ENCODE measurements at places on chromosomes 3 and 15.

DNA sequence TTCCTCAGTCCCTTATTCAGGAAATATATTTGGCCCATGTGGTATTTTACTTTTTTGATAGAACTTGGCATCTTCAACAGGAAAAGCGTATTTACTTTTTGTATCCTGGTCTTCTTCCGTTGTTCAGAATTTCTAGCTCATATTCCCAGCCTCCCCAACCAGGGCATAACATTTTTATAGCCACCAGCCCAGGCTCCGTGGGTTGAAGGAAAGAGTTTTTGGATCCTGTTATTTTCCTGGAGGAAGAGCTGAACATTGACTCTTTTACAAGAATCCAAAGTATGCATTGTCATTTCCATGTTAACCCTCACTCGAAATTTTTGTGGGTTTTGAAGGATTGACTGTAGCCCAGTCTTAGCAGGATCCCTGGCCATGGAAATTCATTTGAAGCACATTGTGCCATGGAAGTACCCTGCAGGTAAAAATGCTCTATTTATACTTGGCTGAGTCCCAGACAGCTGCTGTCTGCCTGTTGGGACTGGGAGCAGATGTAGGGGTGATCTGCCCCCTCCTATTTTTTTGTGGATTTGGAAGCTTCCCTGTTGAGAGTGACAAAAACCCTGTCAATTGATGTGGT lies 98.8 kb downstream of the AKAP13 start:
- DNase-seq: peak; percentile 46

DNA sequence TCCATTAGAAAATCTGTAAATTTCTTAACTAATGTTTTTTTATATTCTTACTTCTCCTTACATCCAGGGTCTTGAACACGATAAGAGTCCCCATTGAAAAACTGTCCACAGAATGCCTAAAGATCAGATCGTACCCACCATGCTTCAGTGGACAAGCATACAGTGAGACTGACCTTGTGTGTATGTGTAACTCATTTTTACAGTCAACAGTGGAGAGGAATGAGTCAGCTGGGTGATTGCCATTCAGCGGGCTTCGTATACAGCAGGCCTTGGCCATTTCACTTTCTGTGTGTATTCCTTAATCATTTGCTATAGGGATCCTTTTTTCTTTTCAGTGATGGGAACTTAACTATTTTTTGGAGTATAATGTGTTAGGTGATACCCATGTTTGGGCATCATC lies 10.6 kb downstream of the PARP14 start:
- no peak for DNase-seq

GRCh38 chr15:41860049-41860828 lies 21.6 kb downstream of the PLA2G4B start:
- DNase-seq: no peak

DNA sequence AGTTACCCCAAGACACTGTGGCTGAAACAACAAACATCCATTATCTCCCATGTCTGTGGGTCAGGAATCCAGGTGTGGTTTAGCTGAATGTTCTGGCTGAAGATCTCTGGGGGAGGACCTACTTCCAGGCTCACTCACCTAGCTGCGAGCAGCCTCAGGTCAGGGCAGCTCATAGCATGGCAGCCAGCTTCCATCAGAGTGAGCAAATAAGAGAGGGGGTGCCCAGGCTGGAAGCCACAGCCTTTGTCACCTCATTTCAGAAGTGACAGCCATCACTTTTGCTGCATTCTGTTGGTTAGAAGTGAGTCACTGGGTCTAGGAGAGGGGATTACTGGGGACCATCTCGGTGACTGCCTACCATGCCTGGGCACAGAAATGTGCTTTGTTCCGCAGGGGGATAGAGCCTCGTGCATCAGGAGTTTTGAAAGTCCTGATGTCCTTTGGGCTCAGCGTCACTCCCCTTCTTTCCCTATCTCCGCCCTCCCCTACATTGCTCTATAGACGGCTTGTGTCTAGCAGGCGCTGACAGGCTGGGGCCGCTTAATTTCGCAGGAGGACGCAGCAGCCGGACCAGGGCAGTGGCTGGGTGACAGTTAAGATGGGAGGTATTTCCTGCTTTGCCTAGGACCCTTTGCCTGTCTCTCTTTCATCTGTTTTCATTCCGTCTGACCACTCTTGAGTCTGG lies 25.4 kb downstream of the TGM4 start:
- DNase-seq: no peak

DNA sequence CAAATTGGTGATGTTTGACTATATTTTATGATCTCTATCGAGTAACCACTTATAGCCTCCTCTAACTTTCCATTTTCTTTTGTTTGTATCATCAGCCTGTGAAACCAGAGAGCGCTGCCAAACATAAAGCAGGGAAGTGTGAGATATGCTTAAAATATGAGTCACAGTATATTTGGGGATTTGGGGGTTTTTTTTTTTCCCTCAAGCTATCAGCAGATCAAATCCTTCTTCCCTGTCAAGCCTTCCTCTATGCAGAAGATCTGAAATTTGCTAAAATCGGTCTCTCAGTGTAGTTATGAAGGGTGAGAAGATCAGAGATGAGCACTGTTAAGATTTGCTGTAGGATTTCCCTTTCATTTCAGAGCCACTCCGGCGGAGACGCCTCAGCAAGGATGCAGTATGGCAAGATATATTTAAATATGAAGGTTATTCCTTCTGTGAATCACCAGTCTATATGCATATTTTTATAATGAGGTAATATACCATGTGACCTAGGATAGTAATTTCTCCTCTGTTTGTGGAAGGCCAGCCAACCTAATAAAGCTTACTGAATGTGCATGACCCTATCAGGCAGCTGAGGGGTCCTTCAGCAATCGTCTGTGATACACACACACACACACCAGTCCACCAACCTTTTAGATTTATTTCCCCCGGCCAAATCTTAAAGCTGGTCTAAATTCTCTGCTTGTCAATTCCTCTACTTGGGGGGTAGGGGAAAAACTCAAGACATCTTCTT lies 474.1 kb downstream of the FOXP1 start:
- peak; percentile 76 for DNase-seq

DNA sequence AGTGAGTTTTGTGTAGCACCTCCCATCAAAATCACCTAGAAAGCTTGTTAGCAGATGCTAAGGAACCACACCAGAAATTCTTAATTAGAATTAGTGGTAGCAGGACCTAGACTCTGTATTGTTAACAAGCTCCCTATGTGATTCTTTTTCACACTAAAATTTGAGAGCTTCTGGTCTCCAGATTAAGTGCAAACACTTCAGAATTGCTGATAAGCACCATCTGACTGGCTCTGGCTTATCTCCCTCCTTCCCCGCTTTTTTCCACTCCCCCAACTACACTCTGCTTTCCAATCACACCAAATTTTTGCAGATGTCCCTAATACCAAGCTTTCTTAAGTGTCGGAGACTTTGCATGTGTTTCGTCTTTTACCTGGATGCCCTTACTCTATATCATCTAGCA lies 410.1 kb upstream of the DPH6 start:
- no peak for DNase-seq

GRCh38 chr3:71528816-71529215 lies 54.7 kb downstream of the FOXP1 start:
- no peak for DNase-seq

DNA sequence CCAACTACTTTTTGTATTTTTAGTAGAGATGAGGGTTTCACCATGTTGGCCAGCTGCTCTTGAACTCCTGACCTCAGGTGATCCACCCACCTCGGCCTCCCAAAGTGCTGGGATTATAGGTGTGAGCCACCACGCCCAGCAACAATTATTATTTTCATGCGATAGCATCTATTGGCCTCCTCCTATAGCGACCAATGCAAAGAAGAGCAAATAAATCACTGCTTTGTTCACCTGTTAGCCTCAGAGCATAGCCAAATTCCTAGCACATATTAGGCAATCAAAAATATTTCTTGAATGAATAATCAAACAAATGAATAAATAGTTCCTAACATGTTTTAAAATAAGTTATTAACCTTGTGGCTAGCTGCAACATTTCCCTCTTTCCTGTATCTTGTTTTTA lies 36.8 kb upstream of the TNFSF10 start:
- no peak for DNase-seq

DNA sequence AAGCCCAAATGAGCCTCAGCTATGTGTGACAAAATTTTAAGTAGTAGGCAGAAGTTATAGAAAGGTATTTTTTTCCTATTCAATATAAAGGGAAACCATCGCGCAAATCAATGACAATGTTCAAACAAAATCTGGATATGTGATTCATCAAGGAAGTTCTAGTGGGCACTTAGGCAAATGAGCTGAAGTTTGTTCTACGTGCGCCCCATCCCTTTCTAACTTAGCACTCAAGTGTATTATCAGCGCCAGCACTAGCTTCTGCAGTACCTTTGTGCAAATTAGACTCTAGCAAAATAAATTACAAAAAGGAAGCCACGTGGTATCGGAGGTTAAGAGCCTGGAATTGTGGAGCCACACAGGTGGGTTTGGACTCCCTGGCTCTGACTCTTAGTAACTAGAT lies 91.1 kb downstream of the TBL1XR1 start:
- no peak for DNase-seq

DNA sequence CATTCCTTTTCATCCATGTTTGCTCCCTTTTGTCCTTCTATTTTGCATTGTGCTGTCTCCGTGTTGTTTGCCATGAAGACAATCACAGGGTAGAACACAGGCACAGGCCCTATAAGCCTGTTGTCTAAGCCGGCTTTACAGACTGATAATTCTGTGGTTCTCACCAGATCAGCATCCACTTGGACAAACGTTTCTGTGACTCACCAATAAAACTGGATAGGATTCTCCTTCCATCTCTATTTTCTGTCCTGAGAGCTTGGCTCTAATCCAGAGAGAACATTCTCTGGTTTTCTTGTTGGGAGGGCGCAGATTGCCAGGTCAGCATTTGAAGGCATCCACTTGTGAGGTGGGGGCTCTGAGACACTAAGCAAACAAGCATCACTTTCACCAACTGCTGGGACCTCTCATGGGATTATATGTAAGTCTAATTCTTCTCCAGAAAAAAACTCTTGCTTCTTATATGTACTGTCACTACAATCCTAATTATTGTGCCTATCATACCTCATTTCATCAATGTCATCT lies 101.6 kb downstream of the ERC2 start:
- DNase-seq: no peak

DNA sequence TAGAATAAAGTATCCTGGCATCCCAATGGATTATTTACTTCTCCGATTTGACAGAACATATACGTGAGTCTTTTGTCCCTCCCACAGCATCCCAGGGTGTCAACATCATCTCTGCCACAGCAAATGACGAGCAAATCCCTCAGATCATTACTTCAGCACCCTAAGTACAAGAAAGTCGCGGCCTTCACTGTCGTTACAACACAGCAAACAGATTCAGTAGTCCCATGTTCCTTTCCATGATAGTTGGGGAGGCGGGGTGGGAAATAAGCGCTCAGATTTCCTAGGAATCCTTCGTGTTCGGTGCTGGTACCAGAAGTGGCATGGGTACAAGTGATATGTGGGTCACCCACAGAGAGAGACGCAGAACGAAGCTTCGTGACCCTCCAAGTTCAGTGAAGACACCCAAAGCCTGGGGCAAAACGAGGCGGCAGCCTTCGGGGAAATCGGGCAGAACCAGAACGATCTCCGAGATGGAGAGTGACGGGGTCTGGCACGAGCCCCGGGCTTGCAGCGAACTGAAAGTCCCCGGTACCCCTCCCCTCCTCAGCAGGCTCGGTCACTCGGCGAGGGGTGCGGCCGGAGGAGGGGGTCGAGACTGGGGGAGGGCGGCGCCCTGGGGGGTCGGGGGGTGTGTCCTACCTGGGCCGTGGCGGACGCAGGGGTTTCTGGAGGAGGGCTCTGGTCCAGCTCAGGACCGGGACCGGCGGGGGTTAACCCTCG lies 619 bp downstream of the TTBK2 start:
- DNase-seq: peak; percentile 72

- no peak for DNase-seq
These were observed 109.3 kb upstream of the MRPS22 start for GRCh38 chr3:139234491-139234890.

GRCh38 chr3:139425745-139426400 lies 36.4 kb upstream of the COPB2 start:
- DNase-seq: no peak

- DNase-seq: no peak
These were observed 163.8 kb downstream of the RSRC1 start for GRCh38 chr3:158273656-158274055.

DNA sequence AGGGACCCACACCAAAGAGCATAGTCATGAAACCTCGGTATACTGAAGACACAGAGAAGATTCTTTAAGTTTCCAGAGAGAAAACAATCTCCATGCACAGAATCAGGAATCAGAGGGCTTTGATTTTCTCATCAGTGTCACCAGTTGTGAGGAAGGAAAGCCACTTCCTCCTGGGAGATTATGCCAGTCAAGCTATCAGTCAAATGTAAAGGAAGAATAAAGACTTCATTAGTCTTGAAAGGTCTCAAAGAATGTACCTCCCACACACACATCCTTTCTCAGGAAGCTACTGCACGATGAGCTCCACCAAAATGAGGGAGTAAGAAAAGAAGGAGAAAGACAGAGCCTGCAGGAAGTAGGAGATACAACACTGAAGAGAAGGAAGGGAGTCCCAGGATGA lies 486.3 kb downstream of the SHQ1 start:
- no peak for DNase-seq

GRCh38 chr3:88030210-88030609 lies 28.6 kb downstream of the CGGBP1 start:
- no peak for DNase-seq

DNA sequence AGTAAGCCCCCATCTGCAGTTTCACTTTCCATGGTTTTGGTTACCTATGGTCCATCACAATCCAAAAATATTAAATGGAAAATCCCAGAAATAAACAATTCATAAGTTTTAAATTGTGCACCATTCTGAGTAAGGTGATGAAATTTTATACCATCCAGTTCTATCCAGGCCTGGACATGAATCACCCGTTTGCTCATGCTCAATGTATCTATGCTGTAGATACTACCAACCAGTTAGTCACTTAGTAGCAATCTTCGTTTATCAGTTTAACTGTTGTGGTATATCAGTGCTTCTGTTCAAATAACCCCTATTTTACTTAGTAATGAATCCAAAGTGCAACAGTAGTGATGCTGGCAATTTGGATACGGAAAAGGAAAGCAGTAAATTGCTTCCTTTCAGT lies 381.9 kb upstream of the AGTR1 start:
- DNase-seq: no peak

DNA sequence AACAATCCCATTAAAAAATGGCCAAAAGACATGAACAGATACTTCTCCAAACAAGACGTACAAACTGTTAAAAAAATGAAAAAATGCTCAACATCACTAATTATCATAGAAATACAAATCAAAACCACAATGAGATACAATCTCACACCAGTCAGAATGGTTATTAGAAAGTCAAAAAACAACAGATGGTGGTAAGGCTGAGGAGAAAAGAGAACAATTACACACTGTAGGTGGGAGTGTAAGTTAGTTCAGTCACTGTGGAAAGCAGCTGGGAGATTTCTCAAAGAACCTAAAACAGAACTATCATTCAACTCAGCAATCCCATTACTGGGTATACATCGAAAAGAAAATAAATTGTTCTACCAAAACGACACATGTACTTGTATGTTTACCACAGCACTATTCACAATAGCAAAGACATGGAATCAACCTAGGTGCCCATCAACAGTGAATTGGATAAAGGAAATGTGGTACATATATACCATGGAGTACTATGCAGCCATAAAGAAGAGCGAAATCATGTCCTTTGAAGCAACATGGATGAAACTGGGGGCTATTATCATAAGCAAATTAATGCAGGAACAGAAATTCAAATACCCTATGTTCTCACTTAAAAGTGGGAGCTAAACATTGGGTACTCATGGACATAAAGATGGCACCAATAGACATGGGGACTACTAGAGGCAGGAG lies 51.5 kb downstream of the MYO1E start:
- no peak for DNase-seq

GRCh38 chr3:155528579-155528978 lies 216.3 kb downstream of the PLCH1 start:
- DNase-seq: no peak

- DNase-seq: peak; percentile 55
These were observed 79.3 kb downstream of the EEFSEC start for GRCh38 chr3:128232376-128233178.
